ENCODE measurements at places on chromosomes 7 and 10.

GRCh38 chr10:103676058-103676785 is 179.2 kb downstream of the SH3PXD2A start:
- DNase-seq = no peak

GRCh38 chr10:49562893-49563292 is 24.0 kb upstream of the ERCC6 start:
- DNase-seq = no peak

DNA sequence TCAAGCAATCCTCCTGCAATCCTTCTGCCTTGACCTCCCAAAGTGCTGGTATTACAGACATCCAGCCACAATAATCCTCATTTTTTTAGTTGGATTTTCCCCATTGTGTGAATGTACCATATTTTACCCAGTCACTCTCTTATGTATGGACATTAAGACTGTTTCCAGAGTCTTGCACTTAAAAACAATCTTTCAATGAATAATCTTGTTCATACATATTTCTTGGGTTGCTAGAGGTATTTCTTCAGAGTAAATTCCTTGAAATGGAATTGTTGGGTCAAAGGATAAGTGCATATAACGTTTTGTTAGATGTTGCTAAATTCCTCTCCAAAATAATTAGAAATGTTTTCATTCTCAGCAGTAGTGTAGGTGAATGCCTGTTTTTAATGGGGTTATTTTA is 283.1 kb upstream of the KAT6B start:
- DNase-seq = no peak

DNA sequence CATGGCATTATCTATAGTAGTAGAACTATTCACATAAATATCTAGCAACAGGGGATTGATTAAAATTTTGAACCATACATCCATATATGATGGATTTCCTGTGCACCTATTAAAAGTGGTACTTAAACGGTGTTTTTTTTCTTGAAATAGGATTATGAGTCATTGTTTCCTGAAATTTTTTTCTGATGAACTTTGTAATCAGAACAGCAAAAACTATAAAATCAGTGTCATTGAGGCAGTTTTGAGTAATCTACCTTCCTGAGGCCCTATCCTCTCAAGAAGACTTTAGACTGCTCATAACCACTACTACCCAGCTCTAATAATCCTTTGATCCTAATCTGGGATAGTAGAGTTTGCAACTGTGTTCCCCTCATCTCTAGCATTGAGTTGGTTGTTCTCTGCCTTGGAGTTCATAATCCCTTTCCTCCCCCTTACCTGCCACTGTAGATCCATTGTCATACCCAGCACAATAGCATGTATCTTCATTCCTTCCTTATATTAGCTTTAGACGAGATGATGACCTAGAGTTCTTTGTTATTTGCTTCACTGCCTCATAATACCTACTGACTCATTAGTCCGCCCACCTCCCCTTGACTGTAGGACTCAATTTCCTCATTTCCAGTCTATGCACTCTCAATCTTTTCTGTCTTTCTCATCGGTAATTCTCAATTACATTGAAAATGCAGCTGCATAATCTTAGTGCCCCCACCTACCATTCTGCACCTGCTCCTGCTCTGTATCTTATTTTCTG is 133.4 kb downstream of the LRRC4 start:
- DNase-seq = no peak

DNA sequence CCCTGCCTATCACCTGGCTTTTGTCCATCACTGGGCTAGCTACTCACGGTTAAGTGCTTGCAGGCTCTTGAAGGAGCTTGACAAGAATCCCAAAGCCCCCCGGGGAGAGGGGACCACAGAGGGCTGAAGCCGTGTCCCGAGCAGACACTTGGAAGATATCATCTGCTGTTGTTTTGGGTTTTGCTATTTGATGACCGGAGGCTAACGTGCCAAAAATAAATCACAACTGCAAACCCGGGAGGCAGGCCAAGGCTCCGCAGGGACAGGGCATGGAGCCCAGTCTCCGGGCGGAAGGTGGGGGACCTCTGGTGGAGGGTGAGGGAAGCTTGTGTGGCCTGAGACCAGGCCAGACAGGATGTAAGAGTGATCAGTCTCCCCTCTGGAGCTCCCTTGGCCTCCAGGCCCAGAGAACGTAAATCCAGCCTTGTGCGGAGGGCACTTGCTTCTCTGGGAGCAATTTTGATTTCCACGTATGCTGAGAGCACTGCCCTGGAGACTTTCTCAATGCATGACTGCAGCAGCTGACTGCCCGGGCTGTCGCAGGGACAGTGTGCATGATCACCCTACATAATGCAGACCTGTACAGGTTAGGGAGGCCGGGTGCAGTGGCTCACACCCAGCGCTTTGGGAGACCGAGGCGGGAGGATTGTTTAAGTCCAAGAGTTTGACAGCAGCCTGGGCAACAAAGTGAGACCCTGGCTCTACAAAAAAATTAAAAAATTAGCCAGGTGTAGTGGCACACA is at the start of gene PHKG1:
PHKG1 (minus strand) TSS at position 164 of the 743 bp plus-strand sequence. CDS start 4,011 bp downstream, outside the sequence.
- no peak for DNase-seq

- DNase-seq = no peak
Measured at GRCh38 chr7:50314836-50315592, 10.5 kb downstream of the IKZF1 start.

DNA sequence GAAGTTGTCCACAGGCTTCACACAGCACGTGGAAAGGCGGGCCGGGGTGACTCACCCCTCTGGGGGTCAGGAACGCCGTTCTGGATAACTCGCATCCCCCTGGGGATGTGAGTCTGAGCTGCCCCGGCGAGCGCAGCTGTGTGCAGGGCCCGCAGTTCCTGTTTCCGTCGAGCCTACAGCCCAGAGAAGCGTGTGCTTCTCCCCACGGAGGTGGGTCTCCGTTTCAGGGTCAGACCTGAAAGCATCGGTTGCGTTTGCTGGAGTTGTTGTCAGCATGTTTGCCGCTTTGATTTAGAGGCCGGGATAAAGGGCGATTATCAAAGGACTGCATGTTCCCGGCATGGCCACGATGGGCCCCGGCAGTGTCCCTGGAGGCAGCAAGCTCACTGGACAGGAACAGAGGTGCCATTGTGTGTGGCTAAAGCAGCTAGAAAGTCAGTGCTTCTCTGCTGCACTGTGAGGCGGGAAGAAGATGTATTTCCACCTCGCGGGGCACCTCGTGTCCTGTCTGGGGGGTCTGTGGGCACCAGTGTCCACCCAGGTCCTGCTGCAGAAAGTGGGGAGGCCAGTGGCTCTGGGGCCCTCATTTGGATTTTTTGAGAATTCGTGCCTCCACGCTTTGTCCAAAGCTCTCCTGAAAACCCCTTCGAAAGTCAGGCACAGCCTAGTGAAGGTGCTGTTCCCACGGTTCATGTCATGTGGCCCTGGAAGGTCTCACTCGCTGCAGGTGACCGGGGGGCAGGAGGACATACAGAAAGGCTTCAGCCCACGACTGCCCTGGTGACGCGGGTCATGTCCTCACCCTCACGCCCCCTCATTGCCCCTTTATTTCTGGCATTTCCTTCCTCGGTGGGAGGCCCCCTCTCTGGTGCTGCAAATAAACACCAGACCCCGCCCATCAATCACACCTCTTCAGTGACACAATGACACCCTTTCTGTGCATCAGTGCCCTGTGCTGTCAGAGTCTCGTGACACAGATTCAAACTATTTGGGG is 27.4 kb upstream of the GDI2 start:
- DNase-seq = no peak

- DNase-seq = no peak
Measured at GRCh38 chr10:6312636-6313035, 109.9 kb downstream of the PFKFB3 start.

DNA sequence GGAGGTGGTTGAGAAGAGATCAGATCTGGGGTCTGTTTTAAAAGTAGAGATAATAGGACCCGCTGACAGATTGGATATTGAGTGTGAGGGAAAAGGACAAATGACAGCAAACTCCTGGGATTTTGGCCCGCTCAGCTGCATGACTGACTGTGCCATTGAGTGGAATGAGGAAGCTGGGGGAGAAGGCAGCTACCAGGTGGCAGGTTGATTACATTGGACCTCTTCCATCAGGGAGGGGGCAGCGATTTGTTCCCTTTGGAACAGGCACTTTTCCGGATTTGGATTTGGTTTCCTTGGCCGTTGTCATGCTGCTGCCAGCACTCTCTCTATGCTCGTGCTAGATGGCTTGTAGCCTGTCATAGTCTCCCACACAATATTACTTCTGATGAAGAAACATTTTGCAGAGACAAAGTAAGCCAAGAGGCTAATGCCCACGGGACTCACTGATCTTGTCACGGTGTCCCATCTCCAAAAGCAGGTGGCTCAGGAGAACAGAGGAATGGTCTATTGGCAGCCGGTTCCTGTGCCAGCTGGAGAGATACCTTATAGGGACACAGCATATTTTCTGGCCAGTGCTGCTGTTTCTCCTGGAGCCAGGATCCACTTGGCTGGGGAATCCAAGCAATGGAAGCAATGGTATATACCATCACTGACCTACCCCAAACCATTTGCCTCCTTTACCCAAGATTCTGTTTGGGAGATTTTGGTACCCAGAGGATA is 69.1 kb upstream of the WAC start:
- DNase-seq = no peak

DNA sequence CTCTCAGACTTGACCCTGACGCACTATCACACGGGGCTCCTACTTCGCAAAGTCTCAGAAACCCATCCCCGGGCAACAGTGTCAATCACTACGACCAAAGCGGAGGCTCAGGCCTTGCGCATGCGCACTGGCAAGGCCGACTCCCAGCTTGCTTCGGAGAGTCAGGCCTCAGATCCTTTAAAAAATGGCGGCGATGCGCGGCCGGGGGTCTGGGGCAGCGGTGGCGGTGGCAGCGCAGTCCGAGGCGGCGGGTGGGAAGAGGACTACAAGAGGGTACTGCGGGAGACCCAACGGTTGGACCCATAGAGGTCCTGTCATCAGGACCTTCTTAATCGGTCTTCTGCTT is 196.9 kb downstream of the ZNF716 start:
- DNase-seq = no peak

DNA sequence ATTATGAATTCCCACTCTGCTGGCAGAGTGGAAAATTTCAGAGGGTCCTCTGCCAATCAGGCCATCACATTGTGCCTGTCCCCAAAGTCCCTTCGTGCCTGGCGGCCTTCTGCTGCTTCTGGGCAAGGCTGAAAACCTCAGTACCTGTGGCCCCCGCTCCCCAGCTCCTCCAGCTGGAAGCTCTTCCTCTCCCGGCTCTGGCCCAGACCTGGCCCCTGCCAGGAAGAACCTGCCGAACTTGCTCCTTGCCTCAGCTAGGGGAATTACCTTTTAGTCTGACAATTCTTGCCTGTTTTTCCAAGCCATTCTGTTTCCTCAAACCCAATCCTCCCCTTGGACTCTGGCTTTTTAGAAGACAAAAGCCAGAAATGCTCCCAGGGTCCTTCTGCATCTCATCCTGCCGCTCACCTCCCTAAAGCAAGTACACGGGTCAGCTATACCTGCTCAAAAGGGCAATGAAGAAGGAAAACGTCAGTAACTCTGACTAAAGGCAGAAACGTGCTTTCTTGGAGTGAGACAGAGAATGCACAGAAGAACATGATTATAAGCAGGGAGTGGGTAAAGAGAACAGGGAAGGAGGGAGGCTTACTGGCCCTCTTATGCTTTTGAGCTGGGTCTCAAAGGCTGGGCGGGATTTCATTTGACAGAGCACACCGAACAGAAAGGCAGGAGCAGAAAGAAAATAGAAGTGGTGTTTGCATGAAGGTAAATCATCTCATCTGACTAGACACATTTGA is 28.1 kb upstream of the TRIL start:
- no peak for DNase-seq

- no peak for DNase-seq
Measured at GRCh38 chr7:71290452-71290851, 158.5 kb downstream of the GALNT17 start.

DNA sequence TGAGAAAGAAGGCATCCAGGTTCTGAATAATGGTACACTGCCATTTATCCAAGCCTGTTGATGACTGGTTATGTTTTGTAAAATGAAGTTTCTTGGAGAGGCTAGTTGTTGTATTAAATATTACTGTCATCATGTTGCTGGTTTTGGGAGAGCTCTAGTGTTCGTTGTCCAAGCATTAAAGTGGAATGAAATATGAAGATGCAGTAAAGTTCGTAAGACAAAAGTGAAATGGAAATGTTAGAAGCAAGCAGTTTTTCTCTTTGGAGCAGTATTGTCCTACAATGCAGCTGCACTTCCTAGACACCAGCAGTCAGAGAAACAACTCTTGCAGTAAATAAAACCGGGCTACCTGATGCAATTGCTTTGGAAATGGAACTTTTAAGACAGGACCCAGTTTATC is 156.8 kb upstream of the FZD1 start:
- no peak for DNase-seq

- DNase-seq = no peak
Measured at GRCh38 chr10:86372784-86373239, 6.2 kb upstream of the GRID1 start.

- DNase-seq = no peak
Measured at GRCh38 chr10:111075577-111076185, 1.1 kb upstream of the ADRA2A start.

DNA sequence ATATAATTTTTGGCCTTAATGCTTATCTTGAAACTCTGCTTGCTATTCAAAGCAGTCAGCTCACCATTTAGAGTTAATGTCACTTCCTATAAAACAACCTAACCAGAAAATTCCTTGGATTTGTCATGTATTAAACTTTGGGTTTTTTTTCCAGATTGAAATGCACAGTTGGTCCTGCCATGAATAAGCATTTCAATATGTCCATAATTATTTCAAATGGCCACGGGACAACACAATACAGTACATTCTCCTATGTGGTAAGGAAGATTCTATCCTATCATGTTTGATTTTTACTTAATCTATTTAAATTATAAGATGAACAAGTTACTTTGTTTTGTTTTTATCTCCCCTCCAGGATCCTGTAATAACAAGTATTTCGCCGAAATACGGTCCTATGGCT is 85.3 kb downstream of the MET start:
- DNase-seq = no peak

- no peak for DNase-seq
Measured at GRCh38 chr10:112202561-112203241, 19.1 kb upstream of the GPAM start.

- no peak for DNase-seq
Measured at GRCh38 chr10:74021248-74022055, 23.5 kb downstream of the VCL start.

DNA sequence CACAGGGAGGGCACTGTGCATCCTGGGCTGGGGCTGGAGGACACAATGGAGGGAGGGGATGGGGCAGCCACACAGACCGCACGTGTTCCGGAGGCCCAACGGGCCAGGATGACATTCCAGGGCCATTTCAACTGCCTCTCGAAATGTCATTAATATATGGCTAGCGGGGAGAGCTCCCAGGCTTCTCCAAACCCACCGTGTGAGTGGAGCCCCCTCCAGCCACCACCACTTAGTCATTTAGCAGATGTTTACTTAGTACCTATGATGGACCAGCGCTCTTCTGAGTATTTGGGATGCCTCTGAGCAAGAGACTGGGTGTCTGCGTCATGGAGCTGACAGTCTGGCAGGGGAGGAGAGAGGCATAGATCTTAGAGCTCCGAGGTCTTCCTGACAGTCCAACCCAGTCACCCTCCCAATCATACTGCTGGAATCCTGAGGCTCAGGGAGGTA is 107.3 kb downstream of the ZMIZ1 start:
- DNase-seq = no peak

- DNase-seq = no peak
Measured at GRCh38 chr7:77209479-77210139, 10.0 kb upstream of the FGL2 start.

All from DND-41 (cell line).